Suprapubic skin (tissue), 4 donors: ENCODE measurements at places on chromosomes 2 and 18.

GRCh38 chr18:34626404-34627136 lies 83.5 kb upstream of the DTNA start:
- DNase-seq, result no peak

DNA sequence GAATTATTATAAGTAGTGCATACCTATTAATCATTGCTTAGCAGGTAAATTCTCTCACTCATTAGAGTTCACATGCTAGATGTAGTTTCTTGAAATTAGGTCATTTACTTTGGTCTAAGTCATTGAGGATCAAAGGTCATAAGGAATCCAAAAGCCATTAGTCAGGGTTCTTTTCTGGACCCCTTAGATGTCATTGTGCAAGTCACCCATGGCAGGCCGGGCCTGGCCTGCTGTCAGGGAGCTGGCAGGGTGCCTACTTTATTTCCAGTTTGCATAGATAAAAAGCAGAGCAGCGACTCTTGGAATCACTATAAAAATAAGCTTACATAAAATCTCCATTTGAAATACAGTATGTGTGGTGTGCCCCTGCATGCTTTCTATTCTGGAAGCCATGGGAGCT lies 91.3 kb downstream of the MEIS1 start:
- DNase-seq, result no peak

- DNase-seq, result no peak
These were observed 79.1 kb upstream of the GRB14 start for GRCh38 chr2:164700390-164700789.

DNA sequence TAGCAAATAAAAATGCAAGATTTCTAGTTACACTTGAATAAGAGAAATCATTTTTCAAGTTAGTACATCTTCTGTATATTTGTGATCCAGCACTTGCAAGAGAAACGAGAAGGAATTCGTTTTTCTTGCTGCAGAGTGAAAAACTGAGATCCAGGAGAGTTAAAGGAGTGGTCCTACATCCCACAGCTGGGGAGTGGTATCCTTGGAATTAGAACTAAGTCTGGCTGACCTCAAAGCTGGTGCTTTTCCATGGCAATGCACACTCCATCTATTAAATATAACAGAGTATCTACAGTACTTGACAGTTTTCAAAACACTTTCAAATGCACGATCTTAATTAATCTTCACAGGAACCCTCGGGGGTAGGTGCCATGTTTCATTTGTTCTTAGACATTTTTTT lies 46.8 kb downstream of the TRIB2 start:
- DNase-seq, result no peak

GRCh38 chr2:150520887-150521664 lies 33.6 kb upstream of the RND3 start:
- DNase-seq, result no peak

- DNase-seq, result no peak
These were observed 44.6 kb downstream of the SLC35F5 start for GRCh38 chr2:113711851-113712250.

DNA sequence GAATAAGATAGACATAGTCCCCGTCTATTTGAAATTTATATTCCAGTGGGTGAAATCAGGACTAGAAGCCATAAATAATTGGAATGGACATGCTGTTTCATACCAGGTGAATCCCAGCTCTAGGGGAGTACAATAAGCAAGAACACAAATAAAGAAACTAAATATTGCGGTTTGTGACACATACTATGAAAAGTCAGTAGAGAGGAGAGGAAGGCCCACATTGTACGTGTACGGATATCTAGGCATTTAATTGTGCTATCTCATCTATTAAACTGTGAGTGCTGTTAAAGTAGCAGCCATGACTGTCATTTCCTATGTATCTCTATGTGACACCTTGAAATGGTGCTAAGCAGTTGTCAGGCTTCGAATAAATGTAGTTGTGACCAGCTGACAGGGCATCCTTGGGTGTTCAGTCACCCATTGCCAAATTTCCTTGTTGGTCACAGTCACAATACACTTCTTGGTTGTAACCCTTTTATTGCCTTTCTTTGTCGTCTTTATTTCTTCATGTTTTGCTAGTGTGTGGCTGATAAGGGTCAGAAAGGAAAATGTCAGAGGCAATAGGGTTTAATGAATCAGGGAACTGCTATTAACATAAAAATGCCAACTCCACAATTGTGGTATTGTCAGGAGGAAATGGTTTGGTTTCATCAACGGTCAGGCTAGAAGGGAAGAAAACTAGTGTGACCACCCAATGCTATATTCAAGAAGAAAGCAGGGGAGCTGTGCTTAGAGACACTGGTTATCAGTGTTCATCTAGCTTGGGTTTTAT lies 31.5 kb downstream of the CPO start:
- no peak for DNase-seq

DNA sequence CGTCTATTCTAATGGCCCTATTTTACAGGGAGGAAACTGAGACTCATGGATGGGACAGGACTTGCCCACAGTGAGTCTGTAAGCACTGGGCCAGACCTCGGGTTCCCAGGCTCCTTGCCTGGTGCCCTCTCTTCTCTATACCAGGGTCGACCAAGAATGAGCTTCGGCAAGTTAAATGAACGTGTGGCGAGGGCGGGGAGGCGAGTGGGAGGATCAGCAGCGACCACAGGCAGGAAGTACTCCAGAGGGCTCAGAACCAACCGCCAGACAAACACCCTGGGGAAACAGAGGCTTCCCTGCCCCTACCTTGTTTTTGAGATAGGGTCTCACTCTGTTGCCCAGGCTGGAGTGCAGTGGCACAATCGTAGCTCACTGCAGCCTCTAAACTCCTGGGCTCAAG lies 177.7 kb upstream of the SMAD2 start:
- no peak for DNase-seq

DNA sequence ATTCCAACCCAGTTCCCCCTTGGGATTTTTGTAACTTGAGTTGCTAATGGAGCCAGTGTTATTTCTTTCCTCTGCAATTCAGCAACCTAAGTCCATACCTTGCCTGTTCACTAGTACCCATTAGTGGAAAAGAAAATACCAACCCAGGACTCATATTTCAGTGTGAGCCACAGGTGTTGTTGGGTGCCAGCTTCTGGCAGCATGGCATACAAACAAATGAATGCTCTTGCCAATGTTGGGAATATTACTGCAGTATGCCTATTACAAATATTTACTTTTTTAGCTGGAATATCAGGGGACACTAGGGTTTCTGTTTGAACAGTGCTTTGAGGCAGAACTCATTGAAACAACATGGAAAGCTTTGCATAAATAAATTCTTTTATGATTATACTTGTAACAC lies 130.2 kb downstream of the NCKAP5 start:
- no peak for DNase-seq

DNA sequence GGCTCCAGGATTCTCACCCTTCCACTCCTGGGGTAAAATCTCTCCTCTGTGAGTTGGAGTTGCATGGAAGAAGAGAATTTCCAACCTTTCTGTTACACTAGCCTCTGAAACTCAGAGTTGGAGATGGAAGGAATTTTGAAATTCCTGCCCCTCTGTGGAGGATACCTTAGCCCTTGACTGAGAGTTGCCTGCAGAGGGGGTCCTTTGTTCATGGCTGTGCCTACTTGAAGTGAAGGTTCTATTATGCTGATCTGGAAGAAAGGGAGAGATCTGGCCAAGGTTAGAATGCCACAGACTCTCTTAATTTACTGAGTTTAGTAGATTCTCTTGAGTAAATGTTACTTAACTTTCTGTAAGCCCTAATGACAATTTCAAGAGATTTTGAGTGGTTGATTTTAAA lies 626.6 kb upstream of the GYPC start:
- DNase-seq, result no peak

DNA sequence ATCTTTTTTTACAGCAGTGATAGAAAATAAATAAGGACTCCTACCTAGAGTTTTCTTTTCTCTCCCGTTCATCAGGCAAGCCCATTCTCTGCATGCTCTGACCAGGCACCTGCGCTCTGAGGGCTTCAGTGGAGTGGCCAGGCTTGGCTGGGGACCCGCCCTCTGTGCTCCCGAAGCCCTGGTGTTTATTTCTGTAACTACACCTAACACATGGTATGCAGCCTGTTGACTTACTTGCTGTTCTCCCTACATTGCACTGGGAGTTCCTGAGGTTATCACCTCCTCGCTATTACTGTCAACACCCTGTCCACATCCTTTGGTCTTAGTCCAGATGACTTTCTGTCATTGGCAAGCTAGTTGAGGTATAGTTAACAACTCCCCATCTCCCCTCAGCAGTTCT lies 317.7 kb downstream of the LPIN1 start:
- DNase-seq, result no peak

- DNase-seq, result no peak
These were observed 14.9 kb downstream of the ELMOD3 start for GRCh38 chr2:85369500-85369899.

- no peak for DNase-seq
These were observed 252.3 kb downstream of the CYRIA start for GRCh38 chr2:16413285-16413684.

DNA sequence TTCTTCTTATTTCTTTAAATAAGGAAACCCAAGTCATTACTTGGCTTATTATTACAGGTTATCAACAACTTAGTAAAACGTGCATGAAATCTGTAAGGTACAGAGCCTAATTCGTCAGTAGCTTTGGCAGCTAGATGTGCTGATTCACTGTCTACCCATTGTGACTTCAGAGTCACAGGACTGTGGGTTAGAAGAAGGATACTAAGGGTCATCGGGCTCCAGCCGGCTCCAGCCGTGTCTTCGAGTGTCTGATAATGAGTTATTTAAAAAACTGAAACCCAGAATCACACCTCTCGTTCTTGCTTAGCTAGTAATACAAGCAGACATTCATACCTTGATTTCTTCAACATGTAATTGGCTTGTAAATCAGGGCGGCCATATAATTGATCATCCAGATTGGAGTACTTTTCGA lies 170.5 kb downstream of the FMNL2 start:
- DNase-seq, result no peak

DNA sequence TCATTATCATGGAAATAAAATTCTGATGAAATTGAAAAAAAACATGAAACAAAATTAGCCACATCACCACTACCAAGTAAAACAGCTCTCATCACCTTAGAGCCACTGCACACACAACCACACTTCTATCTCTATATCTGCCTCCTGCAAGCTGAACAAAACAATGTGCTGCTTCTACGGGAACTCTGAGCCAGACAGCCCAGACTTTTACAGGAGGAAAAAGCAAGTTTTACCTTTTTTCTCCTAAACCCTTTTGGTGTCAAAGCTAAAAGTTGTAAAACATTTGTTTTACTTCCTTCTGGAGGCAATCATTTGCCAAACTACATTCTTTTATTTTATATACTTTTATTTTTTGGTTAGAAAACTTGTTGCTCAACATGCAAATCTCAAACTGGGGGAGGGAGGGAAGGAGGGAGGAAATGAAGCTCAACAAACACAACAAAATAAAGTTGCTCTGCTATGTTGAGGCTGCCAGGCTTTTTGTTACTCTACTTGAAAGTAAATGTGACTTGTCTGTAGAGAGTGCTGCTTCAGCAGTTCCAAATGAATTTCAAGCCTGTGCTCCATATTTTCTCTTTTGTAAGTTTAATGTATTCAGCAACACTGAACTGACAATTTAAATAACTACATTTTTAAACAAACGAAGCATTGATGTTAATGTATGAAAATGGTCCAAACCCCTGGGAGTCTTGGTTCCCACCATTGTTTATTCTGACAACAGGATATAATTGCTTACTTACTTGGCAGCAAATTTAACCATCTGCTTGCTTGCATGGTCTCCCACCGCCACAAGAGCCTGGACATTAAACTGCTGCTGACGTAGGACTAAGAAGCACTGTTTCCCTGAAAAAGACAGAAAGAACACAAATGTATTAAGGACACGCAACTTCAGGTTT lies 24.5 kb downstream of the DARS1 start:
- no peak for DNase-seq

- no peak for DNase-seq
These were observed 77.7 kb downstream of the MAP2 start for GRCh38 chr2:209501579-209501978.

DNA sequence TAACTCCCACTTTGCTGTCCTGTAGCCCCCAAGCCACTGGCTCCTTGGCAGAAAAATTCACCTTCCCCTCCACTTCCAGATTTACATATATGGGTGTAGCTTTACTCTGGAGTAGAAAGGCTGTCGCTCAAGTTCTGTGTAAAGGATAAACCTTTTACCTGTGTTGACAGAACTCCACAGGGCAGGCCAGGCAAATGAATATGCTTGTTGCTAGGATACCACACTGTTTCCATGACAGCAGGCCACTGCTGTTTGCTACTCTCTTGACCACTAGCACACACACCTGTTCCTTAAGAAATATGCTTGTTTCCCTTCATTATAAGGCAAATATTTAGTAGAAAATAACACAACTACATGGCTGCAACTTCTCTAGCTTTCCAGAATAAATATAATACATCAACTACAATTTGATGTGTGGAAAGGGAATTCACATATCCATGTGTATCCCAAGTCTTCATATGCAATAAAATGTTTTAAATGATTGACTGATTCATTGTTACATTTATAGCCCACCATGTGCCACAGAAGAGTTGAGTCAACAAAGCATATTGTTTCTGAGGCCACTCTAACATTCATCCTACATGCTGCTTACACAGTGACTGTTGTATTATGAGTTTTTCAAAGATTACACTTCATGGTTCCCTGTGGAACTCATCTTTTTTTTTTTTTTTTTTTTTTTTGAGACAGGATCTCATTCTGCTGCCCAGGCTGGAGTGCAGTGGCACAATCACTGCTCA lies 56.2 kb upstream of the ROCK1 start:
- no peak for DNase-seq

GRCh38 chr18:30440351-30440750 lies 602.2 kb downstream of the DSC3 start:
- DNase-seq, result no peak

GRCh38 chr2:135030826-135031225 lies 16.4 kb downstream of the MAP3K19 start:
- no peak for DNase-seq

DNA sequence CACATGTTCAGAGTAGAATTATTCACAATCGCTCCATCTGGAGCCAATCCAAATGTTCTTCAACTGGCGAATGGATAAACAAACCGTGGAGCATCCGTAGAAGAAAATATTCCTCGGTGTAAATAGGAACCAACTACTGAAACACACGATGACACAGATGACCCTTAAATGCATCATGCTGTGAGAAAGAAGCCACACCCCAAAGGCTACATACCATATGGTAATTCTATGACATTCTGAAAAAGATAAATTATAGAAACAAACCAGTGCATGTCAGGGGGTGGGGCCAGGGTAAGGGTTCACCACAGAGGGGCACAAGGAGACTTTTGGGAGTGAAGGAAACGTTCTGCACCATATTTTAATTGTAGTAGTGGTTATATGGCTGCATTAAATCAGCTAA lies 312.2 kb upstream of the SMIM21 start:
- no peak for DNase-seq
